ENCODE measurements at places on chromosomes 5 and 9.

DNA sequence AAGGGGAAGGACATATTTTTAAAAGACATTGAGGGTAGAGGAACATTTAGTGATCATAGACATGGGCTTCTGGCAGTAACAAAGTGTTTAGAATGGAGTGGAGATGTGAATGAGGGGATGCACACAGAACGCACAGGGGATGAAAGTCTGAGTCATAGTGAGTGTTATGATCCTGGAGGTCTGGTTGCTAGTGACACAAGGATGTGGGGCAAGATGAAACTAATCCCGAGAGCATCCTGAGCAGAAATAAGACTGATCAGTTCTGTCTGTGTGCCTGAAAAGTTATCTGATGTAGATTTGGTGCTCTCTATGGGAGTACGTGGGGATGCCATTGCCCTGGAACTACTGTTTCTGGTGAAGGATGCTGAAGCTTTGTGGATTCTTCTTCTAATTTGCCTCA lies 141.1 kb downstream of the CHSY3 start:
- no peak for DNase-seq

DNA sequence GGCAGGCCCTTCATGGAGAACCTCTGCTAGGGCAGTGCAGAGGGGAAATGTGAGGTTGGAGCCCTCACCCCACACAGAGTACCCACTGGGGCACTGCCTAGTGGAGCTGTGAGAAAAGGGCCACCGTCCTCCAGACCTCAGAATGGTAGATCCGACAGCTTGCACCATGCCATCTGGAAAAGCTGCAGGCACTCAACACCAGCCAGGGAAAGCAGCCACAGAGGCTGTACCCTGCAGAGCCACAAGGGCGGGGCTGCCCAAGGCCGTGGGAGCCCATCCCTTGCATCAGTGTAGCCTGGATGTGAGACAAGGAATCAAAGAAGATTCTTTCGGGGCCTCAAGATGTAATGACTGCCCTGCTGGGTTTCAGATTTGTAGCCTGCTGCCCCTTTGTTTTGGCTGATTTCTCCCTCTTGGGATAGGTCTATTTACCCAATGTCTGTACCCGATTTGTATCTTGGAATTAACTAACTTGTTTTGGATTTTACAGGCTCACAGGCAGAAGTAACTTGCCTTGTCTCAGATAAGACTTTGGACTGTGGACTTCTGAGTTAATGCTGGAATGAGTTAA lies 16.6 kb upstream of the ZDHHC11 start:
- no peak for DNase-seq

DNA sequence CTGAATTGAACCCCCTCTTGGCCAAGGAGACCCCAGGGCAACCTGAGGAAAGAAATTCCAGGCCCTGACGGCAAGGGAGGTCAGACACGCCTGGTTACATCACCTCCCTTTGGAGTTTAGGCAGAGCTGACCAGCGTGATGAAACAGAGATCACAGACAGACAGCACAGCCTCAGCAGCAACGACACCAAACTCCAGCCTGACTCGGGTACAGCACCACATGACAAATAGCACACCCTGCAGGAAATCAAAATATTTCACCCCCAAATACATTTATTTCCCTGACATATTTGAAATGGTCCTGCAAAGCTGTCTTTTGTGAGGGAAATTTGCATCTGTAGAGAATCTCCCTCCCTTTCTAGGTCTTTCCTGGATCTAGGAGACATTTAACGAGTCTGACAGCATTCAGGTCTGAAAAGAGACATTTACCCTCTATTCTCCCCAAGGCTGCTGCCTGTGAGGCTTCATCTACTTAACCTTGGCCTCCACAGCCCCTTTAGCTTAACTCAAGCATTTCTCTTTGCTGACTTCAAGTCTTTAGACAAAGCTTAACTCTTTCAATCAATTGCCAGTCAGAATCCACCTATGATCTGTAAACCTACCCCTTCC lies 2.6 kb downstream of the QSOX2 start:
- no peak for DNase-seq

DNA sequence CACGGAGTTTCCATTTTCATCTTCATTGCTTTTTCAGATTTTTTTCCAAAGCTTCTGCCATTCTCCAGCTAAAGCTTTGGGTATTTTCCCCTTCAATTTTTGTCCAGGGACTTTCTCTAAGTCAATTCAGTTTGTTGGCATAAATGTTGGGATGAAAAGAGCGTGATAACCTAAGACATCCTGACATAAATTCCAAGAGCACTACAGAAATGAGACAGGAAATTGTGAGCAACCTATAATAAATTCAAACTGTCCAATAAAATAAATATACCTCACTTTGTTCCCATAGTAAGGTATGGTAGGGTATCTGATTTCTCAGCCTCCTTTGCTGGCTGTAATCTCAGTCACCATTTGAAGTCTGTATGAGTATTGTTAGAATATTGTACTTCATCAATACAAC lies 8.4 kb downstream of the ADAMTSL1 start:
- peak; percentile 41 for DNase-seq

DNA sequence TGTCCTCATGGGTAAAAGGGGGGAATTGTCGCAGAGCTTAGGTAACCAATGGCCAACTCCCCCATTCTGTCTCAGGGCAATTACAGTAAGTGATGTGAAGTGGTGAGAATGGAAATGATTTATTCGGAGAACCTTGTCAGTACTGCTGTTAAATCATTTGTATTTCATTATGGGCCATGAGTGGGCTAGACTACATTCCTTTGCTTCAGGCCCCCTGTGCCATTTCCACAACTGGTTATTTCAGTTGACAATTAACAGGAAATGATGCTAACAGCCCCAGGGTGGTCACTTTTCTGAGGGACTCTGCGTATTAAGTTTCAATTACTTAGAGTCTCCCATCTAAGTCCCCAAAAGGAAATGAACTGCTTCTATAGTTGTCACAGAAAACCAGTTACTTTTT lies 653.7 kb downstream of the CCDC171 start:
- no peak for DNase-seq

GRCh38 chr5:59685793-59686192 lies 207.7 kb downstream of the PDE4D start:
- DNase-seq: no peak

GRCh38 chr5:82349652-82350051 lies 71.5 kb upstream of the RPS23 start:
- DNase-seq: peak; percentile 37

- peak; percentile 93 for DNase-seq
Observed at GRCh38 chr5:128782446-128782845, 182.8 kb upstream of the SLC27A6 start.

GRCh38 chr5:176712546-176713304 lies 65.4 kb downstream of the TSPAN17 start:
- no peak for DNase-seq

DNA sequence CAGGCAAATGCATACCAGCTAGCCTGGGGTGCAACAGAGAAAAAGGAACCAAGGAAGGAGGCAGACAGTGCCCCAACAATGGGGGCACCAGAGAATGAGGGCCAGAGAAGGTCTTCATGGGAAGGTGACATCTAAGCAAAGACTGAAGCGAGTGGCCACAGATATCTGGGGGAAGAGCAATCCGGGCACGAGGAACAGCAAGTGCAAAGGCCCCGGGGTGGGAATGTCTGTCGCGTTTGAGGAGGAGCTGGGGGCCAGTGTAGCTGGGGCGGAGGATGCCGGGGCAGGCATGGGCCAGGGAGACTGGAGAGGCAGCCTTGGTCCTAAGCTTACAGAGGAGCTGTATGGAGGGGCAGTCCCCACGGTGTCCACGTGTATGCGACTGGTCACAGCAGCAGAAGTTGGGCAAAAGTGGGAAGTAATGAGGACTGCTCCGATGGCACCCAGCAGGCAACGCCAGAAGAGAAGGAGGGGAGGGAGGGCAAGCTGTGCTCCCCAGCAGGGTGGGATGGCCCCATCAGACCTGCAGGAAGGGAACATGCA lies 19.1 kb downstream of the EEIG1 start:
- no peak for DNase-seq

All from A172 (cell line).